ENCODE measurements at places on chromosomes 5 and 9.

DNA sequence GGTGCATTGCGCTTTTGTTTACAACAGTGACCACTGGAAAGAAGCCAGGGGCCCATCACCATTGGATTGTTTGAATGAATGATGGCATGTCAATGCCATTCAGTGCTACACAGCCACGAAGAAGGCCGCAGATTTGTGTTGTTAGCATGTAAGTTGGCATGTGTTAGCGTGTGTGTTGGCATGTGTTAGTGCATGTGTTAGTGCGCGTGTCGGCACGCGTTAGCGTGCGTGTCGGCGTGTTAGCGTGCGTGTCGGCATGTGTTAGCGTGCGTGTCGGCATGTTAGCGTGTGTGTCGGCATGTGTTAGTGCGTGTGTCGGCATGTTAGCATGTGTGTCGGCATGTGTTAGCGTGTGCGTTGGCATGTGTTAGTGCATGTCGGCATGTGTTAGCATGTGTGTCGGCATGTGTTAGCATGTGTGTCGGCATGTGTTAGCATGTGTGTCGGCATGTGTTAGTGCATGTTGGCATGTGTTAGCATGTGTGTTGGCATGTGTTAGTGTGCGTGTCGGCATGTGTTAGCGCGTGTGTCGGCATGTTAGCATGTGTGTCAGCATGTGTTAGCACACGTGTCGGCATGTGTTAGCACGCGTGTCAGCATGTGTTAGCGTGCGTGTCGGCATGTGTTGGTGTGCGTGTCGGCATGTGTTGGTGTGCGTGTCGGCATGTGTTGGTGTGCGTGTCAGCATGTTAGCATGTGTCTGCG is 15.3 kb upstream of the ANKRD33B start:
- DNase-seq = no peak

GRCh38 chr9:76902395-76902794 is 3.5 kb downstream of the PRUNE2 start:
- DNase-seq = no peak

GRCh38 chr5:126469536-126470316 is 46.5 kb downstream of the GRAMD2B start:
- no peak for DNase-seq

- DNase-seq = no peak
Measured at GRCh38 chr5:127810707-127811490, 107.7 kb downstream of the CCDC192 start.

- DNase-seq = no peak
Measured at GRCh38 chr9:108224716-108225115, 631.1 kb downstream of the ACTL7B start.

Data from endothelial cell of umbilical vein (primary cell).